ENCODE measurements at places on chromosomes 1 and 21. TPM values are rescaled to one million over a fixed set of nuclear protein-coding genes. Genes with fewer than 3 reads are reported as not detected.
A peak's percentile ranks its signal among the peaks of the same experiment; 100 is the strongest.

DNA sequence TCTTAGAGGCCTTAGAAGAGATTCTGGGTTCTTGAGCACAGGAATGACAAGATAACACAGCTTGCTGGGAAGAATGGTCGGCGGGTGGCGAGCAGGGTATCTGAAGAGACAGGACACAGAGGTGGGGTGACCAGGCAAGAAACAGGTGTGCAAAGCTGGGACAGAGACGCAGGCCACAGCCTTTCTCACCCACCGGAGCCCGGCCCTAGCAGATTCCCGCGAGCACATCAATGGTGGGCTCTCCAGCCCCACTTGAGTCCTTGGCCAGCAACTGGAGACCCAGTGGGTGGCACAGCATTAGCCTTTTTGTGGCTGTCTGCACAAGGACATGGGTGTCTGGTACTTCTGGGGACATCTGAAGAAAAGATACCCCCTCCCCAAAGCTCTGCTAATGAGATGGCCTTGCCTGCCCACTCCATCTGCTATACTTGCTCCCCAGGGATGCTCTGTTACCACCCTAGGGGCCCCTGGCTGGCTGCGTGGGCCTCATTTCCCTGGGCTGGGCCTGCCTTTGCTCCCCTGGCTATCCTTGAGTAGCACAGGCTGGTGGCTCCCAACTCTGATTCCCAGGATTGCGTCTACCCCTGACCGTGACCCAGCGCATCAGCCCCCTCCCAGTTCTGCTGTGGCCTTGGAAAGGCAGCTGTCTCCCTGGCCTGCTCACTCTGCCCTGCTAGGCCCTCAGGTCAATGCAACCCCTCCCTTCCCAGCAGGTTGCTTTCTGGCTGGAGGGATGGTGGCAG is 127.2 kb upstream of the ADAR start:
- peak overlapping the region; percentile 63 for H3K4me3 ChIP-seq
- H3K4me1 ChIP-seq: peaks cover 19% of the 10 kb centered on the region
- no peak overlapping the region for H3K27ac ChIP-seq
- H3K27me3 ChIP-seq: peaks cover 6% of the 10 kb centered on the region

GRCh38 chr1:33972676-33973395 is 109.0 kb downstream of the HMGB4 start:
- peaks cover 9% of the 10 kb centered on the region for H3K27me3 ChIP-seq
- H3K4me1 ChIP-seq: peaks cover 12% of the 10 kb centered on the region
- no peaks in the 10 kb centered on the region for H3K36me3 ChIP-seq

DNA sequence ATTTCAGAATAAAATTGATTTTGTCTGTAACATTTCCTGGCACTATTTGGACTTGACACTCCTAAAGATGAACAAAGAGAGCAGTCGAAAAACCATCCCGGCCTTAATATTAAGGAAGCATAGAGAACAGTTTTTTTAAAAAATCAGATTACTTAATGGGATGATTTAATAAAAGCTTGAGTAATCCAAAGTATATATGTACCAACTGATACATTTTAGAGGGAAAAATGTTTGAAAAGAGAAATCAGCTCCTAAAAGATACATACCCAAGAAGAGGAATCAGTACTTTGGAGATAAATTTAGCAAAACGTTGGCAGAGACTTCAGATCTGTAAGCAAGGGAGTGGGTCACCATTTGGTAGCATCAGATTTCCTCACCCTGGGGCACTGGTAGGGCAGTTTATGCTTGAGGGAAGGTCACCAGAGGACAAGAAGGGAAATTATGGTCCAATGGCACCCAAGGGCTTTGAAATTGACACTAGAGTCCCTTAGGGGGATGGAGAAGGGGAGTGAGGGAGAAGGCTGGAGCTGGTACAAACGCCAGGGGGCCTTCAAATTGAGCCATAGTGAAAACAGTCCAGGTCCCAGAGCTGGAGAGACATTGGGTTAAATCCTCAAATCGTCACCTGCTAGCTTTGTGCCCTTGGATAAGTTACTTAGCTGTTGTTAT is 5.9 kb downstream of the SLAMF7 start:
- H3K27me3 ChIP-seq: peaks cover 2% of the 10 kb centered on the region
- DNase-seq: no peak
- H3K27ac ChIP-seq: no peak overlapping the region
- no peak overlapping the region for H3K4me3 ChIP-seq
- no peaks in the 10 kb centered on the region for H3K4me1 ChIP-seq

- H3K4me1 ChIP-seq: peaks cover 19% of the 10 kb centered on the region
- no peak overlapping the region for H3K4me3 ChIP-seq
- H3K27me3 ChIP-seq: peaks cover 42% of the 10 kb centered on the region
- H3K27ac ChIP-seq: no peak overlapping the region
- DNase-seq: no peak
Observed at GRCh38 chr1:156433602-156434001, 64.6 kb downstream of the RHBG start.

GRCh38 chr1:199113265-199113869 is 474.5 kb downstream of the PTPRC start:
- peak; percentile 60 for DNase-seq
- H3K36me3 ChIP-seq: no peaks in the 10 kb centered on the region
- H3K27me3 ChIP-seq: no peaks in the 10 kb centered on the region

DNA sequence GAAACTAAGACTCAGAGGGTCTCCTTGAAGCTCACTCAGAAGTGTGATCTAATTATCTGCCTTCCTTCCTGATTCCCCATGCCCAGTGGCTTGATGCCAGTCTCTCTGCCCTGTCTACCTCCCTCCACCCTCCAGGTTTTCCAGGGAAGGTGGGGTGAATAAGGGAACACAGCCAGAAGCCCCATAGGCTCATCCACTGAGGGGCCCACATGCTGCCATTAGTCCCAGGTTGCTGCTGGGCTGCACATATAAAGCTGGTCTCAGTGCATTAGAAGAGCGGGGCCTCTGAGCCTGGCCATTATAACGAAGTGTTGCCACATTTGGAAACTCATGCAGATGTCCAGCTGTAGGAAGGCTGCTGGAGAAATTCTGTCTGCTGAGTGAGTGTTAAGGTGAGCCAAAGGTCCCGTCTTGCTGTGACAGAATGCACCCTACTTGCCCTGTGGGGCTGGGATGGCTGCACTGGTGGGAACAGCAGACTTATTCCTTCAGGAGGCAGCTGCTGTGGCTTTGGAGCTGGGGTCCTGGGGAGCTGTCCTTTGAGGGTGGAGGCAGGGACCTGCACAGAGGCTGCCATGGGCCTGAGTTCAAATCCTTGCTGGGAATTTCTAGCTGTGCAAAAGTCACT is 2.9 kb downstream of the ADORA1 start:
- DNase-seq: no peak
- H3K4me1 ChIP-seq: peaks cover 7% of the 10 kb centered on the region
- no peaks in the 10 kb centered on the region for H3K36me3 ChIP-seq
- peaks cover 19% of the 10 kb centered on the region for H3K27me3 ChIP-seq
- H3K4me3 ChIP-seq: no peak overlapping the region

The SPATA21 gene
- not detected for total RNA-seq

DNA sequence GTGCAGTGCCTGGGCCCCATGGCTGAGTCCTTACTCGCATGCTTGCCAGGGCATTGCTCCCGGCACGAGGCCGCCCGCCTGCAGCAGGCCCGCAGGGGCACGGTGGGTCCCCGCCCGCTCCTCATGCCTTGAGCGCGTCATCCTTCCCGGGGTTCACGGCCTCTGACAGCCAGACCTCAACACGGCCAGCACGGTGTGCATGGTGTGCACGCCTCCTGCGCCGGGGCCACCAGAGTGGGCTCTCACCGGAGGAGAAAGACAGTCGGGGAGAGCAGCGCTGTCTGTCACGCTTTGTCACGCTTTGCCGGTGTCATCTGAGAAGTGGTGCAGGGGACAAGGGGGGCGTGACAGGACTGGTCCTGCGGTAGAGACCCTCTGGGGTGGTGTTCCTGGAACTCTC is 11.9 kb upstream of the COL18A1 start:
- H3K4me3 ChIP-seq: no peak overlapping the region
- no peaks in the 10 kb centered on the region for H3K36me3 ChIP-seq
- H3K27ac ChIP-seq: no peak overlapping the region
- H3K27me3 ChIP-seq: peaks cover 7% of the 10 kb centered on the region
- H3K4me1 ChIP-seq: peaks cover 6% of the 10 kb centered on the region

DNA sequence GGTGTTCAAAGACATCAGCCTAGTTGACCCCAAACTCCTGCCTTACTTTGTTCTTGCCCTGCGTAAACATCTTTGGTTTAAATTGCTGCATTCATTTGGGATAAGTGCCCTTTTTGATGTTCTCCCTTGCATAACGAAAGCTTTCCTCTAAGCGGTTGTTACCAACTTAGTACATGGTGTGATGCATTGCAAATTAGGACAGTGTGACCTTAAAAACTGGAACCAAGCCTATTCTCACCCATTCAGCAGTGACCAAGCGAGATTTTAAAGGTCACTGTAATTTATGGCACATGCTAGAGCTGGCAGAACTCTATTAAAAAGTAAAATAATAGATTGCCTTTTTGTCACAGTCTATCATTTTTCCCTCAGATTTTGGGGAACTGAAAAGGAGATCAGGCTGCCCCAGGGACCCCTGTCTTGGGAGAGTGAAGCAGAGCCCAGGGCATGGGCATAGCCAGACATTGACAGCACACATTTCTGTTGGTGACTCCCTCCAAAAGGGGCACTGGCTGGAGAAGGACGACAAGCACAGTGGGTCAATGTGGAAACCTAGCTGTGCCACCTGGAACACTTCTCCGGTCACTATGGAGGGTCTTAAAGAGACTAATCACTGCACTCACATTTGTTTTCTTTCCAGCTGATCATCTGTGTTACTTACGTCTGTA is 63.9 kb downstream of the KCNK1 start:
- no peak overlapping the region for H3K4me3 ChIP-seq
- no peaks in the 10 kb centered on the region for H3K36me3 ChIP-seq
- H3K27ac ChIP-seq: no peak overlapping the region
- no peak for DNase-seq
- no peaks in the 10 kb centered on the region for H3K4me1 ChIP-seq

GRCh38 chr1:183970516-183971300 is 66.8 kb downstream of the COLGALT2 start:
- H3K36me3 ChIP-seq: no peaks in the 10 kb centered on the region
- no peak for DNase-seq
- no peaks in the 10 kb centered on the region for H3K4me1 ChIP-seq
- H3K27ac ChIP-seq: no peak overlapping the region
- H3K27me3 ChIP-seq: no peaks in the 10 kb centered on the region

Measured in glutamatergic neuron (in vitro differentiated cells).